IMR-90 (cell line): ENCODE measurements at places on chromosomes 4 and X. TPM values are rescaled to one million over a fixed set of nuclear protein-coding genes. Genes with fewer than 3 reads are reported as not detected.

Gene INTS6L
- total RNA-seq = 2.7 and 3.9 TPM in 2 replicates

Gene P2RY10
- total RNA-seq = not detected in 2 replicates

Gene ADAMTS3
- 2.5 and 2.9 TPM in 2 replicates for total RNA-seq

Gene RIBC1
- 0.36 and 0.83 TPM in 2 replicates for total RNA-seq

Gene CTAG1B
- total RNA-seq = not detected in 2 replicates

Gene GBA3
- not detected in 2 replicates for total RNA-seq

Gene NDNF
- under 0.01 TPM in 1 of 2 replicates, not detected in the other for total RNA-seq
